Brain pericyte (primary cell): ENCODE measurements at places on chromosomes 16 and 17.

DNA sequence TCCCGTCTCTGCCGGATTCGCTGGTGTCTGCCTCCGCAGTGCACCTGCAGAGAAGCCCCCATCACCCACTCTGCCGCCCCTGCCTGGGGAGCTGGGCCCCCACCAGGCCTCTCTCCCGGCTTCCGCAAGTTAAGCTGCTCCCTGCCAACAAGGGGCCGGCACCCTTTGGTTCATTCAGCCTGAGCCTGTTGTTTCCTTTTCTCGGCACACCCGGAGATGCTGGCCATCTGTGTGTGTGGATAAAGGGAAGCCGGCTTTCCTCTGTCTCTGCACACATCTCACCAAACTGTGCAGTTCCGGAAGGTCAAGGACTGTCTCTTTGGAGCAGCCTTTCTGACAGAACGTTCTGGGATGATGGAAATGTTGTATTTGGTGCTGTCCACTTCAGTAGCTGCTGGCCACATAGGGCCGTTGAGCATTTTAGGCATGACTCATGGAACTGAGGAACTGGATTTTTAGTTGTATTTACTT lies 6.8 kb downstream of the MAPK8IP3 start:
- DNase-seq: no peak

DNA sequence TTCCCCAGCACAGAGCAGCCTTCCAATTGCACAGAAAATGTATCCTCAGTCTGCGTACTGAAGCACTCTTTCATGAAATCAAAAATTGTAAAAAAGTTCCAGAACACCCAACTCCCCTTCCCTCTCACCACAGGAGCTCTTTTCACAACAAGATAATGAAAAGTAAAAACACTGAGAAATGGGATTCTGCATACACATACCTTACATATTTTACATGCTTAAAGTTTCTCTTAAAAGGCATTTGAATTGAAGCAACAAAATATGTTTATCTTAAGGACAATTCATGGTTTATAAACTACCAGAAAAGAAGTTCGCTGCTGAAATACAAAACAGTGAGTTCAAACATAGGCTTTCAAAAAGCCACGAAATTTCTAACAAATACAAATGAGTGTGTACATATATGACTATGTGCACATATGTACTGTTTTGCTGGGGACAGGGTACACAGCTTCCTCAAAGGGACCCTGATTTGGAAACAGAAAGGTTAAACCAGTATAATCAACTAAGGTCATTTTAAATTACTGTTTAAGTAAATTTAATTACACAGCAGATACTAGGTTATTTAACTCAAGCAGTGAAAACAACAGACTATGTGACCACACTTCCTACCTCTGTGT lies 33.8 kb downstream of the COG1 start:
- DNase-seq: no peak

DNA sequence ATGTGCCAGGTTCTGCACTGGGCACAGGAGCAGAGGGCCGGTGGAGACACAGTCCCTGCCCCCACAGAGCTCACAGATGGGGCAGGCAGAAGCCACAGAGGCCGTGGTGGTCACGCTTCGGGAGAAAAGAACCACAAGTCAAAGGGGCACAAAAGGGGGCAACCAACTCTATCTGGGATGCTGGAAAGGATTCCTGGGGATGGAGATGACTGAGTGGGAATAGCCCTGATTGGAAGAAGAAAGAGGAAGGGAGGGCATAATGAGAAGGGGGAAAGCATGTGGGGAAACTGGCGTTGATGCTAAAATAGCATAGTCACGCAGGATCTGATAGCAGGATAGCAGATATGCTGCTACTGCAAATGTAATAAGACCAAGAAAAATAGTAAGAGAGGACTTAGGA lies 69.7 kb downstream of the VAT1L start:
- DNase-seq: no peak

- no peak for DNase-seq
Observed at GRCh38 chr16:89909777-89910716, 8.6 kb upstream of the MC1R start.

- no peak for DNase-seq
Observed at GRCh38 chr17:21282231-21282630, 2.3 kb upstream of the MAP2K3 start.

DNA sequence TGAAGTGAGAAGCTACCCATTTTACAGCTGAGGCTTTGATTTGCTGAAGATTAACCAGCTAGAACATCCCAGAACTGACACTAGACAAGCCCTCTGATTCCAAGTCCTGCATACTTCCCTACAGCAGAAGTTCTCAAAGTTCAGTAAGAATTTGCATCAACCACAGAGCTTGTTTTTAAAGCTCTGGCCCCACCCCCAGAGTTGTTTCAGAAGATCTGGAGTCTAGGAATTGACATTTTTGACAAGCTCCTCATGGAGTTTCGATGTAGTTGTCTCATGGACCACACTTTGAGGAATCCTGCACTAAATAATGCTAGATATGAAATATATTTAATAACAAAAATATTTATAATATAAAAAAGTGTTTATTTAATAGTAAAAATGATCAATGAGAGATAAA lies 120.3 kb upstream of the ADAMTS18 start:
- DNase-seq: no peak

GRCh38 chr17:50111673-50112655 lies 16.8 kb downstream of the PDK2 start:
- no peak for DNase-seq

DNA sequence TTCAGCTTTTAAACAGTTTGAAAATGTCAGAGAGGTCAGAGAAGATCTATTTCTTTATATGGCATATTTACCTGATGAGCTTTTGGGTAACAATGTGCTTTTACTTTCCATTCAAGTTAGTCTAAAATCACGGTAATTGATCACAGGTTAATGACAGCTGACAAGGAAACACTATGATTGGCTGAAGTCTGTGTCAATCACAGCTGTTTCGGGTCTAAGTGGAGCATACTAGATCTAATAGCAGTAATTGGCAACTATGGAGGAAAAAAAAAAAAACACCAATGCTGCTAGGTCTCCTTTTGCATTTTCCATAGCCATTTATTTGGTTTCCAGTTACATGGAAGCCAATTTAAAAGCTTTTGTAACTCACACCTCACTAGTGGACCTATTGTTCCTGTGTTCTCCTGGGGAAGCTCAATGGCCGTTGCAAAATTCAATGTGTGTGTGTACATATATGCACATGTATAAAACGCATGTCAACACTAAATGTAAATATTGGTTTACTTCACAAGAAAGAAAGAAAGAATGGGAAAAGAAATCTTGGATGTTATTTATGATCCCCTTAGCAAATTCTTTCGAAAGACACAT lies 568.3 kb upstream of the ZFHX3 start:
- DNase-seq: no peak

GRCh38 chr17:16178836-16179235 lies 36.5 kb downstream of the NCOR1 start:
- no peak for DNase-seq
